Stimulated activated CD4-positive, alpha-beta T cell treated with anti-CD3 and anti-CD28 coated beads, TNF-alpha, amount 100 ng/mL, for 48 hours (primary cell): ENCODE measurements at places on chromosomes 4 and X.

DNA sequence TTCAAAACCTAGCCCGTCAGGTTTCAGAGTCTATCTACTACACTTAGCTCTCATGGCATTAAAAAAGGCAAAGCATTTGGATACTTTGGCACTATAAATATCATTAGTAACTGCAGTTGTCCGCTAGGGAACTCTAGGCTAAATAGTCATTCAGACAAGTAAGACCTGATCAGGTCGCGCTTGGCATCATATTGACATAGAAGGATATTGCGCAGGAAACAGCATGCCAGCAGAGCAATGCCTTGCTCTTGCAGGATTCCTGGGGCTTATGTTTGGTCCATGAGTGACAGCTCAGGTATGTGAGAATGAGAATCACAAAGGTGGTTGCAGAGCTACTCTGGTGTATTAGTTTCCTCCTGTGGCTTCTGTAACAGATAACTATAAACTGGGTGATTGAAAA, 62.7 kb downstream of the KDM6A start:
- no peak for DNase-seq

DNA sequence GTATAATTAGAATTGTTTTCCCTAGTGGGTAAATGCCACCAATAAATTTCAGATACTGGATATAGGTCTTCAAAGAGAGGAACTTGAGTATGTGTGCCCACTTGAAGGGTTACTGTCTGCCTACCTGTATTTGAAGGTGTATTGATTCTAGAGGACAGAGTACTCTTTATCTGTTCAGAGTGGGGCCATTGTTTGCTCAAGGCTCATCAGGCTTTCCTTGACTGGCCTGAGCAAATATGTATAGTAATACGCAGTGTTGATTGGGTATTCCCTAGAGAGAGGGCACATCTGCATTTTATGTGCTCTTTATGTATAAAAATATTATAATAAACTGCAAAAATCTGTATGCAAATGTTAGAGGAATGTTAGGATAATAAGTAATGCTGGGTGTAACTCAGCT, 23.7 kb downstream of the RP2 start:
- DNase-seq = no peak

DNA sequence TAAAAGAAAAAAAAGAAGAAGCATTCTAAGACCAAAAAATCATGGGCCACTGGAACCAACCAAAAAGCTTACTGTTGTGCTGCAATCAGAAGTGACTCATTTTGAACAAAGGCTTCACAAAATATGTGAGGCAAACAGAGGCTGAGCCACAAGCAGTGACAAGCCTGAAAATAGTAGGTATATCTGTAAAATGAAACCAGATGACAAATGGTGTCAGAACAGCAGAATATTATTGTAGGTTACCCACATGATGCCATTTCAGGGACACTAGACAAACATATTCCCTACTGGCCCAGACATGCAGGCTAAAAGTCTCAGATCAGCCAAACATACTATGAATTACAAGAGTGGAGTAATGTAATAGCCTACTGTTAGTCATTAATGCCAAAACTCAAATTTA, 1301.8 kb upstream of the DIAPH2 start:
- no peak for DNase-seq

GRCh38 chr4:10288830-10289537, 168.2 kb downstream of the ZNF518B start:
- no peak for DNase-seq

DNA sequence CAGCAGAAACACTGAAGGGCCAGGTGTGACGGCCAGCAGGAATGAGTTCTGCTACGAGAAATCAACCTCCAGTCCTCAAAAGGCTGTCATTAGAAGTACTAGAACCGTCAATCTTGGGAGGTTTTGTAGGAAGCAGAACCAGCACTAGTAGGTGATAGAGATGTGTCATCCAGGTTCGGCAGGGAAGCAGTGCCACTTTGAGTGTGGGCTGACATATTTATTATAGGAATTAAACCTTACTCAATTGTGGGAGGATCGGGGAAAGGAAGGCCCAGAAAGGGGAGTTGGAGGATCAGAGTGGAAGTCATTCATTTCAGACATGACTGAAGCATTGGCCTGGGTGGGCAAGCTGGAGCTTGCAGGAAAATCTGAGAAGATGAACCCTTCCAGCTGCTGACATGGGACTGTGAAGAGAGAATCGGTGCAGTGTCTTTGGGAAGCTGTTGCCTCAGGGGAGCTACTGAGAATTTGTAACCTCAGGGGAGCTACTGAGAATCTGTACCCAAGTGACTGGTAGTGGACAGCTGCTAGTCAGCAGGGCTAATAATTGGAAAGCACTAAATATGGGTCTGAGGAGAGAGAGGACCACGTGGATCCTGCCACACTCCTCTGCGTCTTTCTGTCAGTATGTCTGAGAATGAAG, 177.4 kb downstream of the SPRY1 start:
- no peak for DNase-seq

DNA sequence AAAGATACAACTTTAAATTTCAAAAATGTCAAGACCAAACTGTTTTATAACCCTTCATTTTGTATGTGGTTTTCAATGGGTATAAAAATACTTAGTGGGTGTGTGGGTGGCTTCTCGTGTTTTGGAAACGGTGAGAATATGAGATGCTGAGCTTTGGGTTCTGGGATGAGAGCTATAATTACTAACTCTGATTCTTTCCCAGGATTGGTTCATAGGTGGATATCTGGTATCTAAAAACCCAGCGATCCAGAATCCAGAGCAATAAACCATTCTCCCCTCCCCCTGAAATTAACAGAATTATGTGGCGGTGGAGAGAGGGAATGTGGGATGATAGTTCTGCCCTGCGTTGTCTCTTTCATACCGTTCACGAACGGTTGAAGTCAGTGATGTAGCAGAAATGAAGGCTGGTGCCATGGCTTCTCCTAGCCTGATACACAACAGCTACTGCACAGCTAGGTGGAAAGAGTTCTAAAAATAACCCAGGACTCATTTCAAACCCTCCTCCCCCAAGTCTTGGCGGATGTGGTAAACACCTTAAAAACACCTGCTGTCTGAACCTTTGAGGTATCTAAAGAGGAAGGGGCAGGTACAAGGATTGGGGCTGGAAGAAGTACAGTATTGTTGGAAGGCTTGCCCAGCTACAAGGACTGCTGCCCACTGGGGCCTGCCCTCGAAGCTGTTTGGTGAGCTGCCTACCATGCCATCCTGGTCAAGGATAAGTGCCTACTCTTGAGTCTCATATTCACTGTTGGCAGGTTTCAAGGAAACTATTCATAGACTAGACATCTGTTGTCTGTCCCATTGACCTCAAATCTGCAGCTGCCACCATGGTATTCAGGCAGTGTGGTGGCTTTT, 44.5 kb downstream of the SEPTIN11 start:
- peak; percentile 17 for DNase-seq

DNA sequence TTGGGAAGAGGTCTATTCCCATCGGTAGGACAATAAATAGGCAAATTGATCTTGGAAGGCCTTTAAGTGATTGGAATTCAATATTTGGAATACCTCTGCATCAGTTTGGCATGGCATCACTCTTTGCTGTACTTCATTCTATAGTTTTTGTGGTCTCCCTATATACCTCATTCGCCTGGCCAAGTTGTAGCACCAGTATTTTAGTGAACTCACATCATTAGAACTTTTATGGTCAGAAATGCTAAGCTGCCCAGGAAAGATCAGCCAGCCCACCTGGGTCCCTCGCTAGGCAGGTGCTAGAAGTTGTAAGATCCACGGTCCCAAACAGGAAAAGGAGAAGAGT, 40.3 kb downstream of the ZCCHC13 start:
- DNase-seq = no peak

GRCh38 chrX:128464116-128464515, 411.9 kb upstream of the ACTRT1 start:
- no peak for DNase-seq

DNA sequence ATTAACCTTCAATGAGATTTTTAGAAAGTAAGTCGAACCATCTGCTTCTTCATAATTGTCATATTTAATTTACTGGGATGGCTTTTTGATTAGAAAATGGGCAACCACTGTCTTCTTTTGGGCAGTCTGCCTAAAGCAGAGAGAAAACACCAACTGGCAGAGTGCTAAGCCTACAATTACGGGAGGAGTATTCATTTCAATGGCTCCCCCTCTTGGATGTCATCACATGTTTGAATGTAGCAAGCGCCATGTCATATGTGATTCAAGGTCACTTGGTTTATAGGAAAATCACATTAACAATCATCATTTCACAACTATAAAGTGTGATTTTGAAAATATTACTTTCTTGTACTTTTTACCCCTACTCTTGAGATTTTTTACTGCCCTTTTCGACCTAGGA, 261.9 kb downstream of the FRMPD4 start:
- no peak for DNase-seq

- no peak for DNase-seq
Measured at GRCh38 chr4:168859888-168860694, 150.0 kb downstream of the CBR4 start.

DNA sequence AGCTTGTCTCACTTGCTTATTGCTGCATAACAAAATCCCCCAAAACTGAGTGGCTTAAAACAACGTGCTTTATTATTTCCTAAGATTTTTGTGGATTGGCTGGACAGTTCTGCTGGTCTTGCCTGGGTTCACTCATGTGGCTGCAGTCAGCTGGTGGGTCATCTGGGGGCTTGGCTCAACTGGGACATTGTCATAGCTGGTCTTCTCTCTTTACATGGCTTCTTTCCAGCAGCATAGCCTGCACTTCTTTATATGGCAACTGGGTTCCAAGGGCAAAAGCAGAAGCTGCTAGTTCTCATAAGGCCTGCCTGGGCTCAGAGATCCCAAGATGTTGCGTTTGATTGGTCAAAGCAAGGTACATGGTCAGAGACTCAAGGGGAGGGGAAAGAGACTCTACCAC, 33.7 kb upstream of the STAG2 start:
- no peak for DNase-seq

GRCh38 chr4:150799207-150799606, 215.9 kb downstream of the LRBA start:
- DNase-seq = no peak

DNA sequence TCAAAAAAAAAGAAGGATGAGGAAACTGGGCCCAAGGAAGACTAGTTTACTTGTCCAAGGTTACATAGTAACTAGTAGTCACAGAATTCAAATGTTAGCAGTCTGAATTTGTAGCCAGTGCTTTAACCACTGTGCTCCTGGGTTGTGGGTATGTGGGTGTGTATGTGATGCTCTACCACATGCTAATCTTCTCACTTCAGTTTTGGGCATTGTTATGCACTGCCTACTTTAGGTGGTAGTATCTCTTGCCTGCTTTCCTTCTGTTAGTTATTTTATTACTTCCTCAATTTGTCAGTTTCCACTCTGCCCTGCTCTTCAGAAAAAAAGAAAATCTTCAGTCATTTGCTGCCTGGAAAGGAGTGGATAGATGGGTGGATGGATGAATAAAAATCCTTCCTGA, 219.2 kb downstream of the RPA4 start:
- DNase-seq = no peak

- no peak for DNase-seq
Measured at GRCh38 chr4:183320211-183321059, at the start of gene CLDN22. Gene CLDN22 (minus strand): TSS chr4:183320276. CDS start chr4:183320218, 58 bp downstream.

DNA sequence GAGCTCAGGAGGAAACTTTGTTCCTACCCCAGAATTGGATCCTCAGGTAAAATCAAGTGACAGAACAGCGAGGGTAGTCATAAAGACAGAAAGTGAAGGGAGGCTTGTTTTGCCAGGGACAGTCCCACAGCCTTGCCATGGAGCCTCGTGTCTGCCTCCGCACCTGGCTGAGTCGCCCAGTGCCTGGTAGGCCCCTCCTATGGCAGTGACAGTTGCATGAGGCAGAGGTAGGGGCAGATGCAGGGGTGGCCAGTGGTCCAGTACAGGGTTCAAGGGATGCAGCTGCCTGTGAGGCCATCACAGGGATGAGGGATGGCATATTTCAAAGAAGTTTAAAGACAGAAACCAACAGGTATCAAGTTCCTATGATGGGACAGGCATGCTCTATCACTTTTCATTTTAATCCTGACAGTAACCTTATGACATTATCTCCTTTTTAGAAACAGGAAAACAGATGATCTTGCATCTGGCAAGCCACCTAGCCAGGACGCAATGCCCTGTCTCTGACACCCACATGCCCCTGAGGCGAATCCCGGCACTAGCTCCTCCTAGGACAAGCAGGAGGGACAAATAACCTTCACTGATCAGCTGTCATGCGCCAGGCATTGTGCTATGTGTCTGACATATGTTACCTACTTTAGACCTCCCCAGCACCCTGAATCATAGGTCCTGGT, 127.4 kb upstream of the ENPP6 start:
- no peak for DNase-seq

DNA sequence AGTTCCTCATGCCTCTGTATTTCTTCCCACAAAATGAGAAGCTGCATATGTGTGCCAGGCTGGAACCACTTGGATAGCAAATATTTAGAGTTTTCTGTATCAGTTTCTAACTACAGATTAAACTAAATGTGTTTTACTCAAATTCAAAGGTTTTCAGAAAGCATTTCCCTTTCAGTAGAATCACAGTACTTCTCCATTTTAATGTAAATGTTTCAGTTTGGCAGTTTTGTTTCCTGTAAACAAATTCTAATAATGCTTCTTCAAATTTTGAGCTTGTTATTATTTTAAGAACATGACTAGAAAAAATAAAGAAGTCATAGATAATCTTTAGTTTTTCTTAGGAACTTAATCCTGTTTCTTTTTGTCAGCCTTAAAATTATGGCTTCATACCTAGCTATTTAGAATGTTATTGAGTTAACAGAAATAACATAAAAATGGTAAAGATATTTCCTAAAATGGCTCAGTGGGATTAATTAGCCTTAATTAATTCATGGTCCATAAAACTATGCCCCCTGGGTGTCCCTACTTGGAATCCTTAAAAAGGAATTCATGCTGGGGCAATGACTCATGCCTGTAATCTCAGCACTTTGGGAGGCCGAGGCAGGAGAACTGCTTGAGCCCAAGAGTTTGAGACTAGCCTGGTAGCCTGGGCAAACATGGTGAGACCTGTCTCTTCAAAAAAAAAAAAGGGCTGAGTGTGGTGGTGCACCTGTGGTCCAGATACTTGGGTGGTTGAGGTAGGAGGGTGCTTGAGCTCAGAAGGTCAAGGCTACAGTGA, 83.8 kb upstream of the GPR34 start:
- DNase-seq = no peak

- no peak for DNase-seq
Measured at GRCh38 chr4:135354876-135355275, 1153.3 kb upstream of the PABPC4L start.

DNA sequence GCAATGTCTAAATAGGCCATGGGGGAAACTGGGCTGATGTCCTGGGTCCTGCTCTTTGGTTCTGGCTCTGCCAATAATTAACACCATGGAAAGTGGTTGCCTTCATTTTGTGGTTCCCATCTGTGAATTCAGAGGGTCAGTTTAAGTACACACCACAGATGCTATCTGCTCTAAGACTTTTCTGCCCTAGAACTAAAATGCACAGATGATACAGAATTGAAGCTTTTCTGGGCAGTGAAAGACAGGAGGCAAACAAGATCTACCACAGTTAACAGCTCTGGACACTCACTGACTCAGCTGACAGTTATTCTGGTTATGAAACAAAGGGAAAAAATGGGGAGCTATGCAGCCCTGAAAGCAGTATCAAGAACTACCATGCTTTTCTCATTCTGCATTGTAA, 37.3 kb downstream of the APBB2 start:
- DNase-seq = no peak

DNA sequence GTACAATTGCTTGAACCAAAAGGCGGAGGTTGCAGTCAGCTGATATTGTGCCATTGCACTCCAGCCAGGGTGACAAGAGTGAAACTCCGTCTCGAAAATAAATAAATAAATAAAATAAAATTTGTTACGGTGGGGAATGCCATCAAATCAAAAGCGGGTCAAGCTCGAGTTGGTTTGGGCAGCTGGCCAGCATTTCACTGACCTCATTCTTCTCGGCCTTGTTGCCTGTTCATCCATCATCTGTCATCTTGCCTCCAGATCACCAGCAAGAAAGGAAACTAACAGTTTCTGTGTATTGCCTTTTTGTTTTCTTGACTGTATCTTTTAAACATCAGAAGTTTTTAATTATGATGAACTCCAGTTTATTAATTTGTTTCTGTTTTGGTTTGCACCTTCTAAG, 31.5 kb upstream of the KLHL2 start:
- no peak for DNase-seq
